Right forelimb (tissue), 1 donor: ENCODE measurements at places on chromosomes 16 and 17.

GRCh38 chr17:39667945-39668924 lies at the start of gene PNMT:
Gene PNMT (plus strand): TSS chr17:39668453. CDS start chr17:39668476, 23 bp downstream.
- DNase-seq: peak; percentile 73

DNA sequence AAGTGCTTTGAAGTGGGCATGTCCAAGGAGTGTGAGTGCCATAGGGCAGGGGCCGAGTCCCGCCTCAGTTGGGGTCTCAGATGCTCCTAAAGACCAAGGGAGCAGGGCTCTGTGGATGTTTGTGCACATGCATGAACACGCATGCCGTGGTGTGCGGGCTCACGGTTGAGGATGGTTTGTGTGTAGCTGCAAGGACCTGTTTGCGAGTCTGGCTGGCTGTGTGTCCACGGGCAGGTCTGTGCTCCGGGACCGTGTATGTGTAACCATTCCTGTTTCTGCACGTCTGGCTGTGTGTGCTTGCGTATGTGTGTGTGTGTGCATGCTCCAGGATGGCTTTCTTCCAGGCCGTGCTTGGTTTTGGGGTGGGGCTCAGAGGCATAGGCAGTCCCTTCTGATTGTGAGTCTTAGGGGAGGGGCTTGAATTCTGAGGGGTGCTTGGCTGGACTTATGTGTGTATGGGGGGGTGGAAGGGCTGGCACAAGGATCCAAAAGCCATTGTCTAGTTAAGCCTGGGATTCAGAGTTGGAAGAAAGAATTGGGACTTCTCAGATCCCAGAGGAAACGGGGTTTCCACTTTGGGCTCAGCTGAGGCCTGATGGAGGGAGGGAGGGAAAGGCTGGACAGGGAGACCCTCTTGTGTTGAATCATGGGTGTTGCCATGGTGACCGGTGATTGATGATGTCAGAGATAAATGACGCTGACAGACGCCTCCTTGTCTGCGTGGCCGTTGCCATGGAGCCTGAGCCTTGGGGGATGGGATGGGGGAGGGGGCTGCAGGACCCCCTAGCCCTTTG lies 14.4 kb downstream of the GJD3 start:
- DNase-seq: no peak

- no peak for DNase-seq
These were observed 539 bp downstream of the LRRC45 start for GRCh38 chr17:82023447-82024241.

GRCh38 chr16:1137604-1138003 lies 15.3 kb upstream of the CACNA1H start:
- DNase-seq: no peak

GRCh38 chr16:49324703-49325102 lies 43.1 kb upstream of the CBLN1 start:
- DNase-seq: no peak

- DNase-seq: no peak
These were observed at the start of gene ITGAX for GRCh38 chr16:31354394-31355291. Gene ITGAX (plus strand): TSS chr16:31355176. CDS start chr16:31355255, 79 bp downstream.

DNA sequence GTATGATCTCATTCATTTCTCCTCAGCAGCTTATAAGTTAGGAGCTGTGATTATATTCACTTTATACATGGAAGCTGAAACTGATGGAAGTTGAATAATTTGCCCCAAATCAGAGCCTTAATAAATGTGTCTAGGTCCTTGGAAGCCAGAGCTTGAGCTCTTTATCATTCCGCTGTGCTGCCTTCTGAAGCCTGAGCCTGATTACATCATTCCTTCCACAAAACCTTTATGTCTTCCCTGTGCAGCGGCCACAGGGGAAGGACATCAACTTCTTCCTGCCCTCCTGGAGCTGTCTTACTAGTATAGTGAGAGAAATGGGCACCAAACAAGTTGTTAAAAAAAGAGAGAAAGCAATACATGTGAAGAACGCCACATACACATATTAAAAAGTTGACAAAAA lies 6.8 kb downstream of the TNRC6C start:
- no peak for DNase-seq

DNA sequence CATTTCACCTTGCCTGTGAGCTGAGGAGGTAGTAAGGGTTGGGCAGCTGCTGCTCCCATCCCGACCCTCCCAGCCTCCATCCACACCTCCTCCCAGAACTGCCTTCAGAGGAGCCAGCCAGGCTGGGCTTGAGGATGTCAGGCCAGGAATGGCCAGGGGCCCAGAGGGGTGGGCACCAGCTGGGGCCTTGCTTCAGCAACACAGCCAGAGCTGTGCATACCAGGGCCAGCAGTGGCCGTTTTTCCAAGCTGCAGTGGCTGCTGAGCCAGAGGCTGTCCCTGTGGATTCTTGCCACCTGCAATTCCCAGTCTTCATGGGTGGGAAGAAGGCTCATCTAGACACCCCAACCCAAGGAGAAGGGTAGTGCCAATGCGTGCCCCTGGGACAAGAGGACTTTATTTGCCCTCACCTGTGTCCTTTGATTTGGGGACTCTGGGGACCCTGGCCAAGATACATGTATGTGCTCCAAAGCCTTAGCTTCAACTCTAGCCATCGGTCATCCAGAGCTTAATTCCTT lies 153.4 kb upstream of the SDK2 start:
- no peak for DNase-seq

GRCh38 chr16:10981697-10982216 lies 37.4 kb downstream of the CLEC16A start:
- no peak for DNase-seq

- DNase-seq: peak; percentile 73
These were observed 1.0 kb downstream of the SDK2 start for GRCh38 chr17:73643001-73643851.

DNA sequence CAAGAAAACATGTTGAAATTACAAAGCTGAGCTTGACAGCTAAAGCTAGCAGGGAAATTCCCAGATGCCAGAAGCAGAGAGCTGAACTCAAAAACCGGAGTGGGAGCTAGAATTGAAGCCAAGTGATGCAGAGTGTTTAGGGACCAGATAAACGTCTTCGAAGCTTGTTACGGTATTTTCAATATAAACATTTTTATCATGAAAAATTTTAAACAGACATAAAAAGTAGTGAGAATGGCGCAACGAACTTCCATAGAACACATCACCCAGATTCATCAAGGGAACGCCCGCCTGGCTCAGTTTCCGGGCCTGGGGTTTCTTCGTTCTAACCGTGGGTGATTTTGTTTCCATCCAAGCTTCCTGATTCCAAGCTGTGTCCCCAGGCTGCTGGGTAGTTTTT lies 18.1 kb downstream of the SPNS2 start:
- no peak for DNase-seq

GRCh38 chr17:83073389-83074063 lies 5.9 kb upstream of the METRNL start:
- no peak for DNase-seq

DNA sequence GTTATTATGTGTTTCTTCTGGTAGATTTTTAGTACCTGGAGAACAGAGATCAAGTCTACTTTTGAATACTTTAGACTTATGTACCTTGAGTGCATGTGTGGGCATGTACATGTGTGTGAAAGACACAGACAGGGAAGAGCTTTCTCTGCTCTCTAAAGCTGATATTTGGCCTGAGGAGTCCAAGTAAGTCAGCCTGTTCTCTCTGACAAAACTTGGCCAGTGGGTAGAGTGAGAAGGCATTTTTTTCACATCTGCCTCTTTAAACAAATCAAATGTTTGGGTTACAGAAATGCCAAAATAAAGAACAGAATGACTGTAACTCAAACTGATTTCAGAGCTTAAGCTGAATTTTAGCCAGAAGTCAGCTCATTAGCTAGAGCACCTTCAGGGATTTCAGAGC lies 309.7 kb upstream of the DYNLRB2 start:
- DNase-seq: no peak

- no peak for DNase-seq
These were observed 166.4 kb downstream of the CYB561 start for GRCh38 chr17:63279498-63280230.

DNA sequence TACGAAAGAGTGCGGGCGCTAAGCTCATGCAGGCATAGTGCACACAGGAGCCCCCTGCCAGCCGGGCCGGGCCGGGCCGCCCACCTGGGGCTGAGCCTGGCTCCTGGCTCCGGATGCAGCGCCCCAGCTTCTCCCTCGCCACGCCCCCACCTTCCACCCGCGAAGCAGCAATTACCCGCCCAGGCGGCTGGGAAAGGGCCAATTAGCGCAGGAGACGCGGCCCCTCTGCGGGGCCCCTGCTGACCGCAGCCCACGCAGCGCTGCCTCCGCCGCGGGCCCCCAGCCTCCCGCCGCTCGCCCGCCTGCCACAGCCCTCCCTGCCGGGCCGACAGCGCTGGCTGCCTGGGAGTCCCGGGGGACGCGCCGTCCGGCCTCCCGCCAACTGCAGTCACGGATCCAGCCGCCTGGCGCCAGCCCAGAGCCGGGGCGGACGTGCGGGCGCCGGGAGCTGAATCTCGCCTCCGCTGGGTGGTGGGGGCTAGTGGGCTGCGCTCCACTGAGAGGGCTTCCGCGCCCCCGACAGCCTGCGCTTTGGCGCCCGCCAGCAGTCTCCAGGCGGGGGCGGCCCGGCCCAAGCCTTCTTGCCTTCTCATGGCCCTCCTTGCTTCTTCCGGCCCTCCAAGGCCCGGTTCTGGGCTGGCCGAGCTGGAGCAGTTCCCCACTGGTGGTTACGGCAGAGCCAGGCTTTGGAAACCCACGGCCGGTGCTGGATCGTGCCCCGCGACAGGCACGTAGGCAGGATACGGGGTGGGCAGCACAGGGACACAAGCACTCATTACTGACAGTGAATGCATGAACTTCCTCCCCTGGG lies 14.9 kb upstream of the CBFB start:
- DNase-seq: peak; percentile 93

DNA sequence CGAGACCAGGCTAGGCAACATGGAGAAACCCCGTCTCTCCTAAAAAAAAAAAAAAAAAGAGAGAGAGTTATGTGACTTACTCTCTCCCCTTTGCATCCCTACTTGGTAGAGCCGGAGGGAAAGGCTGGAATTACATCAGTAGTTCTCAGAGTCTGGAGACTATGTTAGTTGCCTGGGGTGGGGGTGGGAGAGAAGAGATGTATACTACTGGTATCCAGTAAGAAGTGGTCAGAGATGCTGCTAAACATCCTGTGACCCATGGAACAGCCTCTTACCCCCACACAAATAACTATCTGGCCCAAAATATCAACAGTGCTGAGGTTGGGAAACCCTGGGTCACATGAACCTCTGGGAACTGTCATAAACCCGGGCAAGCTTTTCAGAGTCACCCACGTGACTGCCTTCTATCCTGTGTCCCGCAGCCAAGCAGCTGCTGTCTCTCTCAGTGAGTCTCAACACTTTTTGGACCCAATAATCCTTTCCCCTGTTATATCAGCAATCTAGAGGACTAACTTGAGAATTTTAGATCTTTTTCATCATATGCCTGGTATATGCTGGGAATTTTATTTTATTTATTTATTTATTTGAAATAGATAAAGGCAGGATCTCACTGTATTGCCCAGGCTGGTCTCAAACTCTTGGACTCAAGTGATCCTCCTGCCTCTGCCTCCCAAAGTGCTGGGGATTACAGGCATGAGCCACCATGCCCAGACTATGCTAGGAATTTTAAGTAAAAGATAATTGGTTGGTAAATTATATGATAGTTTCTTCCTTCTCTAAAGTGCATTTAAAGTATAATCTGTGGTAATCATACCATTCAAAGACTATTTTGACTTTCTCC lies 8.7 kb downstream of the EIF1 start:
- no peak for DNase-seq

DNA sequence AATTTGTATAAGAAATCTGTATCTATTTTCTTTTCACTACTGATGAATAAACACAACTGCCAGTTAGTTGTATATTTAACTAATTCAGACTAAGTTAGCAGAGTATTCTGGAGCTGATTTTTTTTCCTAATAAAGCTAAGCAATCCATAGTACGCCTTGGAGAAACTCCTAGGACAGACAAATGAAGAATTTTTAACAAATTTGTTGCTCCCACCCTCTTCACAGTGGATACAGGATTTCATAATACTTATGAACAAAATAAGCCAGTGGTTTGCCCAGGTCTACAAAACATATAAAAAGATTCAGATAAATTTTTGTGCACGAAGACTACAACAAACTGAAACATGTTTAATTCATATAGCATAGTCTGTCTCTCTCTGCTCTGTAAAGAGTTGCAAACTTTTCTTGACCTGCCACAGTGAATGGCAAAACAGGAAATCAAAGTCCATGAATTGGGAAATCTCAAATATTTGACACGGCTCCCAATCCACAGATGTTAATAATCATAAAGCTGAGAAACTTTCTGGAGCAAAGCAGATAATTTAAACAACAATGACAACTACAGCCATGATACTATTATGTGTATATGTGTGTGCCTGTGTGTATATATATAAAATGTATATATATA lies 594 bp upstream of the ABCA6 start:
- DNase-seq: no peak

DNA sequence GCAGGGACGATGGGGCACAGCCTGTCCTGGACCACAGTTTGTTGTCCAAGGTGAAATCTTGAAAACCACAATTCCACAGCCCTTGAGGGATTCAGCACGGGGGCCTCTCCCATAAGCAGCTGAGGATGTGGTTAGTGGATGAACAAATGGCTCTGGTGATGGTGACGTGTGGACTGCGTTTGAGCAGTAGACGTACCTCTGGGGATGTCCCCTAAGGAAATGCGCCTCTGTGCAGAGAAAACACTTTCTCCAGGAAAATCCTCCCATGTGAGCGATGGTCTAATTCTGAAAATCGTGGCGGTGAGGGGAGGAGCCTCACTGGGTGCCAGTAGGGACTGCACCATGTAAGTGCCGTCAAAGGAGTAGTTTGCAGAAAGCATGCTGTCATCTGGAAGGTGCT lies 2.7 kb upstream of the SEPTIN12 start:
- no peak for DNase-seq

DNA sequence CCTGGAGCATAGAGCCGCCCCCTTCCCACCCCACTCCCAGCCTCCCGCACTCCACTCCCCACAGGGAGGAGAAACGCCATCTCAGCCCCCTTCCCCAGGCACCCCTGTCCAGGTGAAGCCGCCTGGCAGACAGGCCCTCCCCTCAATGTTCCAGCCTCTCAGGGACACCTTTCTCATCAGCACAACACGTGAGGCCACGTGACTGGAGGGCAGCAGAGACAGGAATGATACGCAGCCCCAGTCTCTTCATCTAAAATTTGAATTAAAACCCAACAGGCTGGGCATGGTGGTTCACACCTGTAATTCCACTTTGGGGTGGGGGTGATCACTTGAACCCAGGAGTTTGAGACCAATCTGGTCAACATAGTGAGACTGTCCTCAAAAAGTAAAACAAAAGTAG lies 20.2 kb upstream of the AATK start:
- DNase-seq: no peak

- DNase-seq: no peak
These were observed 100.2 kb downstream of the KATNIP start for GRCh38 chr16:27650073-27650701.

GRCh38 chr17:64209983-64210382 lies 53.1 kb downstream of the TEX2 start:
- DNase-seq: no peak

DNA sequence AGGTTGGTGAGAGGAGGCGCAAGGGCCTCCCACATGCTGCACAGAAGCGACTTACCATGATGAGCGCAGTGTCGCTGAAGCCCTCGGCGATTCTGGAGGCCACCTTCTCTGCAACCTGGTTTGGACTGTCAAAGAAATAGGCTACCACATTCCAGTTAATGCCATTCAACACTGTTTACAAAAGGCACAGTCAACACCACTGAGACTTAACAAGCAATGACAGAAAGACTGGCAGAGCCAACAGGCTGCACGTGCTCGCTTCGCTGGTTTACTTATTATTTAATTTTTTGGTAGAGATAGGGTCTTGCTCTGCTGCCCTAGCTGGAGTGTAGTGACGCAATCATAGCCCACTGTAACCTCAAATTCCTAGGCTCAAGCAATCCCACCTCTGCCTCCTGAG lies 18.2 kb downstream of the EMC8 start:
- DNase-seq: no peak

GRCh38 chr16:88050952-88051660 lies 99.9 kb downstream of the BANP start:
- no peak for DNase-seq

- no peak for DNase-seq
These were observed 12.5 kb downstream of the ARL4D start for GRCh38 chr17:43411369-43411677.
